ENCODE measurements at places on chromosomes 2 and 18. TPM values are rescaled to one million over a fixed set of nuclear protein-coding genes. Genes with fewer than 3 reads are reported as not detected.
A peak's percentile ranks its signal among the peaks of the same experiment; 100 is the strongest.

DNA sequence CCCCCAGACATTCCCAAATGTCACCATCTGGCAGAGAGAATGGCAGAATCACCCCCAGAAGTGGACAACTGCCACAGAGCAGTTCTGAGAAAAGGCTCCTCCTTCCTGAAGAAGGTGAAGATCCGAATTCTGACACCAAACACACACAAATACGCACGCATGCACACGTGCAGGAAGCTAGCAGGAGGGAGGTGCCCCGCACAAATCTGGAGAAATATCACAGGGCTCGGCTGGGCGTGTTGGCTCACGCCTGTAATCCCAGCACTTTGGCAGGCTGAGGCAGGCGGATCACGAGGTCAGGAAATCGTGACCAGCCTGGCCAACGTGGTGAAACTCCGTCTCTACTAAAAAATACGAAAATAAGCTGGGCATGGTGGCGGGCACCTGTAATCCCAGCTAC lies 38.5 kb upstream of the ATG16L1 start:
- DNase-seq = no peak

The C2orf66 gene
- total RNA-seq = 0.16 TPM

GRCh38 chr2:172427256-172427989 lies at the start of gene ITGA6:
Gene ITGA6, plus strand, starts transcription at chr2:172427586.
- DNase-seq = peak; percentile 34

DNA sequence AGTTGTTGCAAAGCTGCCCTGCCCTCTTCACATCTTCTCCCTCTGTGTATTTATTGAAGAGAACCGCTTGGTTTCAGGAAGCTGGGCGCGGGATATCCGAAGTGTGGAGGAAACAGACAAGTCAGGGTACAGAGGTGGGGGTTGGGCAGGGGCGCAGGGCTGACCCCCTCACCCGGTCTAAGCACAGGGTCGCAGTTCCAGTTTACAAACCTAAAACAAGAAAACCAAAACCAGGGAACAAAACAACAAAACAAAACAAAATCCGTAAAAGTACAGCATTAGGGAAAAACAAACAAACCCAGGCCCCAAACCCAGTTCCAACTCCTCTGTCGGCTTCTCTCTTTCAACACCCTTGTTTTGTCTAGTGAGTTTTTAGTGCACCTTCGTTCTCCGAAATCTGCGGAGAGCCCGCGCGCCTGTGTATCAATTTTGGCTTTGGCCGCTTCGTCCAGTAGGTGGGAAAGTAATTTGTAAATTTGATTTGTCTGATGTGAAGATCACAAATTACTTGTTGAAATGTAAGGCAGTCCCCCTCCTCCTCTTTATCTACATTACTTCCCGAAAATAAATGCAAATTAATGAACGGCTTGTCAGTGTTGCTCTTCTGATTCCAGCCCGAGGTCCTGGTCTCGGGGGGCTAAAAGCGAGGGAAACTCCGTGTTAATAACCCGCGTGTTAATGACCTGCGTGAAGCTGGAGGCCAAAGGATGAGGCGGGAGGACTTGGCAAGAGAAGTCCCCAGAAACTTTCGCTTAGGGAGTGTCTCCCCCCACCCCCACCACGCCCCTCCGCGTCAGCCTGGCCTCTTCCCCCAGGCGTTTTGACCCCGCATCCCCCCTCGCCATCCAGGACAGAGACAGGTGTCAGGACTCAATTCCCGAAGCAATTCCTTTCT lies 6.9 kb downstream of the OTX1 start:
- DNase-seq = no peak

The MBD1 gene
- total RNA-seq = 61.6 TPM

DNA sequence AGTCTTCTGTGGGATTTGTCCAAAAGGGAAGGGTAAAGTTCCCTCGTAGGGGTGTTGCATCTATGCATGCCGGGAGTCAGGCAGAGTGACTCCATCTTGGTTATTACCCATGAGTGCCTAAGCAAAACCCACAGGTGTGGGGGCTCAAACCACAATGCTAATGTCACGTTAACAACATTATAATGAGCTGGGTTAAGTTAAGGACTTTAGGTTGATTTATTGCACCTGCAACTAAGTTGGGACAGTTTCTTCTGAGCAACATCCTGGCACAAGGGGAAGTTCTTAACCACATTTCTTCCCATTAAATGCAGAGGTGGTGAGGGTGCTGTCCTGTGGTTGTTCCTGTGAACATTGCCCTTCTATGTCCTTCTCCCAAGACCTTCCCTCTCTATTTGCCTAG lies 1596.8 kb upstream of the SLC39A10 start:
- no peak for DNase-seq

The GREB1L gene
- total RNA-seq = 0.31 TPM

DNA sequence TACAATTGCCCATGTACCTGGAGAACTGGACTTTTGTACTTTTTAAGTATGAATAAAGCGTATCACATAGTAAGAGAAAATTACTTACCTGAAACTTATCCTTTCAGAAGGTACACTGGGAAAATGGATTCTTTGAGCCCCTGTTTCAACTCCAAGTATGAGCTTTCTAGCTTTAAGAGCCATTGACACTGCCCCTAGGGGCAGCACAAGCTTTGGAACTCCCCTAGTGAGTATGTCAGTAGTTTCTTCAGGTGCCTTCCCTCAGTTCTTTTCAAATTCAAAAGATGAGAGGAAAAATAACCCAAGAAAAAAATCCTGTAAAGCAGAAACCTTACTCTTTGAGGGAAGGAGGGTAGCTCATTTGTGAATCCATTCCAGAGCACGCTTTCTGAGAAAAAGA lies 124.1 kb downstream of the MEMO1 start:
- DNase-seq = no peak

The DYSF gene
- total RNA-seq = 0.47 TPM

DNA sequence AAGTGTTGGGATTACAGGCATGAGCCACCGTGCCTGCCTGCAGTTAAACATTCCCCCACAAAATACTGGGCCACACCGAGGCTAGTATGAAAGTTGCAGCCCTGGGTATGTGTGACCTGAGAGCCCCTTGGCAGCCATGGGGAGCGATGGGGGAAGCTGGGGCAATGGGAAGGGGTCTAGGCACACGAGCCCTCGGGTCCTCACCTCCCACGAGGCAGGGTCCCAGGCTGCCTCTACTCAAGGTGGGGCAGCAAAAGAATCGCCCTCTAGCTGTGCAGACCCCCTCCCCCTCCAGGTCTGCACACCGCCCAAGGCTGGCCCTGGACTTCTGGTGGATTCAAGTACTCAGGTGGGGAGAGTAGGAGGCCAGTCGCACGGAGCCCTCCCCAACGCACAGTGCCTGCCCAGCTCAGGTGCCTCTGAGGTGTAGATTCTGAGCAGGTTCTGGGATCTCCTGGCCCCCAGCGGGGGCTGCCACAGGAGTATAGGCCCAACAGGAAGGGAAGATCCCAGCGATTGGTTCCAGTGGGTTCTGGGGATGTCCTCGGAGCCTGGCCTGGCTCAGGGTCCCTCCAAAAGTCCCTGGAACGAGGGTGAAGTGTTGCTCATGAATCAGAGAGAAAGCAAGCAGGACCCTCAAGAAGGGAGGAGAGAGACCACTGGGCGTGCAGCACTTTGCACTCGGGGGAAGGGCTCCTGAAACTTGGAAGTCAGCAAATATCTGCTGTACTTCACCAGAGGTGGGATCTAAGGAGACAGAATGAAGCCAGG lies 2.6 kb downstream of the GPR35 start:
- no peak for DNase-seq

GRCh38 chr2:181780657-181781056 lies 100.3 kb upstream of the NEUROD1 start:
- DNase-seq = no peak

The CHRNG gene
- total RNA-seq = 0.16 TPM

GRCh38 chr2:24873619-24874018 lies 46.4 kb downstream of the ADCY3 start:
- DNase-seq = no peak

The TLX2 gene
- not detected for total RNA-seq

The MC5R gene
- 2.2 TPM for total RNA-seq
